Activated T-cell treated with anti-CD3 and anti-CD28 coated beads for 24 hours (primary cell): ENCODE measurements at places on chromosomes 3 and 15.
A peak's percentile ranks its signal among the peaks of the same experiment; 100 is the strongest.

- DNase-seq = no peak
These were observed 432 bp upstream of the LPP start for GRCh38 chr3:188153437-188154013.

DNA sequence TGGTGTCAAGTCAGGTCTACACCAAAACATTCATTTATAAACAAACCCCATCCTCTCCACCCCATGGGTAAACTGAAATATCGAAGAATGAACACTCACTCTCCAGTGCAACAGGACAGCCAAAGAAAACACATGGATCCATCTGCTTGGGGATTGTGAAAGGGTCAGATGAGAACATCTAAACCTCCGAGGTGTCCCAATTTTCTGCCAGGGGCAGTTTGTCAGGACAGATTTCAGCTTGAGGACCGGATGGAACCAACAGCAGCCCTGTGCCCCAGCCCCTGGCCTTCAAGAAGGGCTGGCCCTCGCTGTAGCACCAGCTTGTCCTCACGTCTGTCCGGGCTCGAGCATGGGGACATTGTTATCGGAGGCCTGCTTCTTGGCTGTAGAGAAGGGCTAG lies 45.5 kb downstream of the PCSK6 start:
- no peak for DNase-seq

- DNase-seq = no peak
These were observed 43.2 kb downstream of the IFT80 start for GRCh38 chr3:160355826-160356225.

DNA sequence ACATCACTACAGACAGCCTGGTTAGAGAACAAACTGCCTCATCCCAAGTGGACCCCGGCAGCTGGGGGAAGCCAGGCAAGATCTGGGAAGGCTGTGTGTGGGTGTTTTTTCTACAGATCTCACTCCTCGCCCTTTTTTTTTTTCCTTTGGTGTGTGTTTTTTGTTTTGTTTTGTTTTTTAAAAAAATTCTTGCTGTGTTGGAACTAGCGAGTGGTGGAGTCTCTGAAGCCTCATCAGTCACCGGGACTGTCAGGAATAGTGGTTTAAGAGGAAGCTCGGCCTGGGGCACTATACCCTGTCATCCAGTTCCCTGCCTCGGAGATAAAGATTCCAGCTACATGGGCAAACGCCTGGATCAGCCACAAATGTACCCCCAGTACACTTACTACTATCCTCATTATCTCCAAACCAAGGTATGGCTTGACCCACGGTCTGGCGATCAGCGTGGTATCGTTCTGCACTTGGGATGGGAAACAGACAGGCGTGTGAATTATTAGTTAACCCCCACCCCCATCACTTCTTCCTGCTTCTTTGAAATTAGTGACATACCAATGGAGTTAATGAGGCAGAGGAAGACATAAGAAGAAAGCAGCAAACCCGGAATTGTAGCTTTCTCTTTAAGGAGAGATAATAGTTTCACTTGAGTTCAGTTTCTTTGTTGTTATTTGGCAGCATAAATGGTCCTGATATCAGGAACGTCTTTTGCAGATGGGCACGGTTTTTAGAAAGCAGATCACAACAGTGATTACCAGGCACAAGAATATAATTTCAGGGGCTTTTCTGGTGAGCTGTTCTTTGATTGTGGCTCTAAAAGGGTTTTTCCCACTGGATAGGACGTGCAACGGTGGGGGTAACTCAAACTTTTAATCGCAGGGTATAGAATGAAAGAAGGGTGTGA lies 722 bp downstream of the RBMS3 start:
- no peak for DNase-seq

GRCh38 chr3:82473864-82474541 lies 712.6 kb upstream of the GBE1 start:
- DNase-seq = no peak

GRCh38 chr15:57143511-57144078 lies 225.2 kb downstream of the TCF12 start:
- DNase-seq = no peak

- no peak for DNase-seq
These were observed 170.4 kb upstream of the LPP start for GRCh38 chr3:187983484-187984124.

GRCh38 chr15:25372298-25372697 lies 66.5 kb downstream of the UBE3A start:
- DNase-seq = no peak

DNA sequence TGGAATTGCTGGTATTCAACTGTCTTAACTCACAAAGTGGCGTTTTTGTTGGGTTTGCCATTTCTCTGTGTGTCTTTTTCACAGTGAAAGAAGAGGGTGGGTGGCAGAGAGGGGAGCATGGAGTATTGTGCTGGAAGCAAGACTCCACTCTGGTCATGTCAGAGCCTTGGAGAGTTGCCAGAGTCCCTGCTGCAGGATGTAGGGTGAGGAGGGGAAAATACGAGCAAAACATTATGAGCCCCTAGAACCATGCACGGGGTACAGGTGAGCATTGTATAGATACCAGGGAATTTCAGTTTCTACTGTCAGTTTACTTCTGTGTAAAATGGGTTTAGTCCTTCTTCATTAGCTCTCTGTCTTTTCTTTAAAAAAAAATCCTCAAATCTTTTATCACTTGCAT lies 249.9 kb downstream of the CACNA2D3 start:
- DNase-seq = no peak

- DNase-seq = no peak
These were observed 18.7 kb upstream of the ZXDC start for GRCh38 chr3:126494204-126494969.

DNA sequence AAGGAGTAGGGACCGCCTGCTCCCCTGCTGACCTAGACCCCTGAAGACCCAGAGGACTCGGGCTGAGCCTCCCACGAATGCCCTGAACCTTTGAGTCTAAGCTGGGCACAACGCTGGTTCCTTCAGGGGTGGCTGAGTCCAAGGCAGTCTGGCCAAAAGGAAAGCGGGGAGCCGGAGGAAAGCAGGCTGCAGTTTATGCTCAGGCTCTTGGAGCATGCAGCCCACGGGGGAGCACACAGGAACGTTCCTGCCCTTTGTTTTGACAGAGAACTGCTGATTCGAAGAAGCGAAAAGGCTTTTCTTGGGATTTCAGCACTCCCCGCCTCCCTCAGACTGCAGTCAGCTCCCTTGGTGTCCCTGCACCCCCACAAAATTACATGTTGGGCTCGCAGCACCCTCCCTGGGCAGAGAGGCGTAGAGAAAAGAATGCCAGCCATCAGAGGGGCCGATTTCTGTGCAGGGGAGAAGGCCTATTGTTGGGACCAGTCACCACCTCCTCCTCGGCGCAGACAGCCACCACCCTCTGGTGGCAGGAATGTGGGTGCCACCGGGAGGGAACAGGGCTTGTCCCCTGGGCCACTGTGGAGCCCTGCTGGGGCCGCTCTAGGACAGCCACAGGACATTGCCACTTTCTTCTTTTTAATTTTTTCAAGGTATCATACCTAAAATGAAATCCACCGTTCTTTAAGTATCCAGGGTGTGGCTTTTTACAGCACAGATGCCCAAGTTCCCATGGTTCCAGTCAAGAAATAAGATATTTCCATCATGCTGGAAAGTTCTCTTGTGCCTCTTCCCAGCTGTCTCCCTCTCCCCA lies 72.2 kb downstream of the SMAD6 start:
- DNase-seq = peak; percentile 7

DNA sequence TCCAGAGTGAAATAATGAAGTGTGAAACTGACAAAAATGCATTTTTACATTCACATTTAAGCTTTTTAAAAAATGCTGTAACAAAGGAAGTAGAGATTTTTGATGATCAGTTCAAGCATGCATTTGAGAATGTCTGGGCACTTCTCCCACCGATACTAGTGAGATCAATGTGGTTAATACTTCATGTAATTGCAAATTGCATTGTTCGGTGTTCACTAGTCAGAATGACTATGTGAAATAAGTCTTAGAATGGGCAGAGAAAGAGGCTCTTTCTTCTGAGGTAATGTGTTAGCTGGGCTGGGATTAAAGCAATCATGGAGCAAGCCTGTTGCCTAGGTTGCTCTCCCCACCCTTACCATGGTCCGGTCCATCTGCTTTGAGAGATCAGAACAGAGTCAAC lies 587.0 kb upstream of the GRM7 start:
- no peak for DNase-seq

- no peak for DNase-seq
These were observed 56.9 kb downstream of the CD200R1L start for GRCh38 chr3:112789787-112790186.

- no peak for DNase-seq
These were observed 5.9 kb upstream of the GP9 start for GRCh38 chr3:129054605-129055104.

DNA sequence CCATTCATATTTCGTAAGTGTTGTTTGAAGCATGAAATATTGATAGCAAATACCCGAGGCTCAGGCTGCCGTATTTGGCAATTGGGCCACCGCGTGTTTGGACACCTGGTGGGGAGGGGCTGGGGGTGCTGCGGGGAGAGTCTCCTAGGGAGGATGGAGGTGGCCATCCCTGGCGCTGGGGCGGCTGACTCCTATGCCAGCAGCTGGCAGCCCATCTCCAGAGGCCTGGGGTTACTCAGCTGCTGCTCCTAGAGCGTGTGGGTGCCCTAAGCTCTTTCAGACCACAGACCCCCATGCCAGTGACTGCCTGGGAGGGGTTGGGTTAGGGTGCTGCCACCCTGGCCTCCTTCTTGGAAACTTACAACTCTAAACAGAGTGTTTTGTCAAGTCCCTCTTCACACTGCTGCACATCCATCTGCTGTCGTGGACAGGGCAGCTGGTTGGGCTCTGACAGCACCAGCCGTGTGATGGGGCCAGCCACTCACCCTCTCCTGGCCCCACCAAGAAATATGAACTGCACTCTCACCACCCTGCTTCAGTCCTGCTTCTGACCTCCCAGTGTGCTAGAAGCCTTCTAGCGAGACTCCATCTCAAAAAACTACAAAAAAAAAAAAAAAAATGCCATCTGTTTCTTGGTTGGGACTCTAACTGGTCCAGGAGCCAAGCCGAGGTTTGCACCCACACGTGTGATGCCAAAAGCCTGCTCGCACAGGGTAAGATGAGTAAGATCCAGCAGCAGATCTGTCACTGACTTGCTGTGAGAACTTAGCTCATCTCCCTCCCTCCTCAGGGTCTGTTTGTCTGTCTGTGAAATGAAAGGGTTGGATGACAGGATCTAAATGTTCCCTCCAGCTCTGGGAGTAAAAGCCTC lies 156.2 kb downstream of the MEGF11 start:
- no peak for DNase-seq

- DNase-seq = no peak
These were observed 159.8 kb downstream of the ALCAM start for GRCh38 chr3:105526360-105527111.

DNA sequence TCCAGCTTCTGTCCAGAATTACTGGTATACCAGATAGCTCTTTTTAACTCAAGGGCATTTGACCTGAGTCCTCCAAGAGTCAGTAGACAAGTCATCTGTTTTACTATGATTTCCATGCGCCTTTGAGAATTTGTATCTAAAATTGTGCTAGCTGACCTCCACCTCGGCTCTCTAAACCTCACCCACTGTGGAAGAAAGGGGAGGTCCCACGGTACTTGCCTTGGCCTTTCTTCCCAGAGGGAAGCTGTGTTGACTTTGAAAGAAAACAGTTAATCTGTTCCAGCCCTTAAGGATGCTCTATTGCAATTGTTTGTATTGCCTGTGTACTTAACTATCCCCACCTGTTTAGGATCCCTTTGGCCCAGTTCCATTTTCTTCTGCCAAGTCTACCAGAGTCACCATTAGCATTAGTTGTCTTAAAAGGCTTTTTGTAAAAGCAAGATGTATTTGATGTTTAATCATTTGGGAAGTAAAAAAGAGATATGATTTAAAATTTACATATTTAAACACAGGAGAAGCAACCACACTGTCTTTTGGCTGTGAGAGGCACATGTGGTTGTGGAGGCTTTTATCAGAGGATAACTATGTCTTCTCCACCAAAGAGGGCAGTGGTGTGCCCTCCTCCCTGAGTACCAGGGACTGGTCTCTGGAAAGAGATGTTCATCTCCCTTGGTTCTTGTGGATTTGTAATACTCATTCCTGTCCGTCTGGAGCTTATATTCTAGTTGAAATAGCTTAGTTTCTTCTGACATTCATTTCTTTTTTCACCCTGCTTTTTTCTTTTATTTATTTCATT lies 88.8 kb downstream of the CRTC3 start:
- no peak for DNase-seq

DNA sequence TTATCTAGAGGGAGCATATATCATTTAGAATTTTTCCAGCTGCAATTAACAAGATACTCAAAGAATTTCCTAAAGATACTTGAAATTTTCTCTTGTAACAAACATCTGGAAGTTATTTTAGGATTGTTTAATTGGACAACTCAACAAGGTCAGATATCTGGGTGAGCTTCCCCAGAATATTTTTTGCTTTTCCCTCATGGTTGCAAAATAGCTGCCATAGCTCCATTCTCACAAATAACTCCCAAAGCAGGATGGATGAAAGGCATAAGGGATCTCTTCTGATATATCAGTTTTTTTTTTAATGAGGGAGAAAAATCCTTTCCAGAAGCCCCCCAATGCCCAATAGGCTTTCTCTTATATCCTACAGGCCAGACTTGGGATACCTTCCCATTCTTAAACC lies 56.6 kb upstream of the SLC25A26 start:
- no peak for DNase-seq

GRCh38 chr3:73633916-73634344 lies 9.2 kb upstream of the PDZRN3 start:
- DNase-seq = no peak

- no peak for DNase-seq
These were observed 92.9 kb downstream of the NCEH1 start for GRCh38 chr3:172617976-172618375.

DNA sequence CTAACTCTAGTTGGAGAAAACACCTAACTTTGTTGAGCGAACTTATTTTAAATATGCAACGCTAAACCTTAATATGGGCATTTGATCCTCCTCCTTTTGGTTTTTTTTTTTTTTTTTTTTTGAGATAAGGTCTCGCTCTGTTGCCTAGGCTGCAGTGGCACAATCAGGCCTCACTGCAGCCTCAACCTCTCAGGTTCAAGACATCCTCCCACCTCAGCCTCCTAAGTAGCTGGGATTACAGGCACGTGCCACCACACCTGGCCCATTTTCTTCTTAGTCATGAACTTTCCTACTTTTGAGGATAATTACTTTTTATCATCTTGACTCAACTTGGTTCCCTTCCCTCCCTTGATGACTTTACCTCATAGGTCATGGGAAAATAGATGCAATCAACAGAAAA lies 3.9 kb downstream of the NUSAP1 start:
- no peak for DNase-seq

GRCh38 chr3:27724459-27725197 lies 2.5 kb upstream of the EOMES start:
- DNase-seq = no peak

DNA sequence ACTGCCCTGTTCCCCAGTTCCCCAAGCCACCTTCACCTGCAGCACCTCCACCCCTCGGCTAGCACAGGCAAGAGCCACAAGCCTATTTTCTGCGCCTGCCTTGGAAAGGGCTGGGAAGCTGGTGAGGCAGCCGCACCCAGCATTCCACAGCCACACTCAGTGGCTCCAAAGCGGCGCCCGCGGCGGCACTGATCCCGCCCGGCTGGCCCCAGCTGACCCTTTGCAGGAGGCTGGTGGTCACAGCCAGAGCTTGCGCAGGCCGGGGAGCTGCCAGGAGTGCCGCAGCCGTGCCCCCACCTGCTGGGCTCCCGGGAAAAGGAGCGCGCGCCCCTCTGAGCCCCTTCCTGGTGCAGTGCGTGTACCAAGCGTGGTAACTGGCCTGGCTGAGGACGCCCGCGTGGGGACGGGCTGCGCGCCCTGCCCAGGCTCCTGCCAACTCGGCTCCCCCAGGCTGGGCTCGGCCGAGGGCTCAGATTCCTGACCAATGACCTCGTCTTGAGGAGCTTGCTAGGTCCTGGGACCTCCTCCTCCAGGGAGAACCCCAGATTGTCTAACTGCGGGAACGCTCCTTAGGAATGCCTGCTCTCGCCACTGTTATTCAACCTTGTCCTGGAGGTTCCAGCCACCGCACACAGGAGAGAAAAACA lies 13.3 kb downstream of the GRAMD2A start:
- no peak for DNase-seq
